ENCODE measurements at places on chromosomes 6 and 20. TPM values are rescaled to one million over a fixed set of nuclear protein-coding genes. Genes with fewer than 3 reads are reported as not detected.

DNA sequence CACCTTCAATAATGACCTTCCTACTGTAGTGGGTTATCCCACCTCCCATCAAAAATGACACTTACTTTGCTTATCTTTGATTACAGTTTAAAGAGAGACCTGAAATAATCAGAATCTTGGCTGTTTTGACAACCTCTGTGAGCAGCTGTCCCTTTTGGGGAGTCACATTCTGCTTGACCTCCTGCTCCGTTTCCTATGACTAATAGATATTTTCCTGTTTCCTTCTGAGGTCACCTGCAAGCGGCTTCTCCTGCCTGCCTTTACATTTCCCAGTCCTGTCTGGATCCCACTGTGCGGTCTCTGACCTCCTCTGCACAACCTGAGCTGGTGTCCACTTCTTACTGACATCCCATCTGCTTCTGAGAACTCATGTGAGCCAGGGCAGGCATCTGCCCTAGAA is 54.2 kb downstream of the TRAM2 start:
- DNase-seq, result no peak

DNA sequence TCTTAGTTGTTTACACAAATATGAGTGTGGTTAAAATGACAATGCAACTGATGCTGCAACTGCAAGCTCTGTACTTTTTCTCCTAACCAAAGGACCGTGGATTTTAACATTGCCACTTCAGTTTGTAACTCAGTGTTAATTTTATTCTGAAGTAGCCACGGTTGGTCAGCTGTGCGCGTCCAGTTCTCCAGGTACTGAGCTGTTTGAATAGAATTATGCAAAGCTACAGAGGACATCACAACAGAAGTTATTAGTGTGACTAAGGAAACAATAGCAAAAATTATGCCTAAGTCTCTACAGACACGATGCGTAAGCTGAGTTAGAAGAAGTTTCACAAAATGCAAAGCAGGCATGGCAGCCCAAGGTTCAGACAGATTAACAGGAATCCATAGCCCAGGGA is 4.4 kb upstream of the ABHD12 start:
- no peak for DNase-seq

Gene MEI4
- 0.25 TPM for total RNA-seq

Gene SRSF6
- 47.0 TPM for total RNA-seq

DNA sequence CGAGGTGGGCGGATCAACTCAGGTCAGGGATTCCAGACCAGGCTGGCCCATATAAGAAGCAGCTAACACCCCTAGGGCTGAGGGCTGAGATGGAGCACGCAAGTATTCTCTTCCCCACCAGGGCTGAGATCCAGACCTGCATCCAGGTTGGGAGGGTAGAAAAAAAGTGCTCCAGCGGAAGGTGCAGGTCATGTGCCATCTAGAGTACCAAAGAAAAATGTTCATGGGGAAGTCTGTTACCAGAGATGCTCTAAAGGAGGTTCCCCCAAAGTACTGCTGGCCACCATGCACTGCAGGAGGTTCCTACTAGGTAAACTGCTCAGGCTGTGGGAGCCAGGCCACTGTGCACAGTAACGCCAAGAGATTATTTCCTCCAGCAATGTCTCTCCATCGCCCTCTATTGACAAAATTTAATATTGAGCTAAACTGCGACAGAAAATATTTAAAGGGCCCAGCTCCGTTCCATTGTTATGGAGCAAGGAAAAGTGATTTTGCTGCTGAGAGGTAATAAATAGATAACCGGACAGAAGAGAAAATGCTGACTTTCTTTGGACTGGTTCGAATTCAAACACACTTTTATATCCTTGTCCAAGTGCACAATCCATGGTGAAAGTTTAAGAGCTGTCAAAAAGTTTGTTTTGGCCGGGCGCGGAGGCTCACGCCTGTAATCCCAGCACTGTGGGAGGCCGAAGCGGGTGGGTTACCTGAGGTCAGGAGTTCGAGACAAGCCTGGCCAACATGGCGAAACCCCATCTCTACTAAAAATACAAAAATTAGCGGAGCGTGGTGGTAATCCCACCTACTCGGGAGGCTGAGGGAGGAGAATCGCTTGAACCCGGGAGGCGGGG is 159.9 kb downstream of the OR2B2 start:
- peak; percentile 30 for DNase-seq

DNA sequence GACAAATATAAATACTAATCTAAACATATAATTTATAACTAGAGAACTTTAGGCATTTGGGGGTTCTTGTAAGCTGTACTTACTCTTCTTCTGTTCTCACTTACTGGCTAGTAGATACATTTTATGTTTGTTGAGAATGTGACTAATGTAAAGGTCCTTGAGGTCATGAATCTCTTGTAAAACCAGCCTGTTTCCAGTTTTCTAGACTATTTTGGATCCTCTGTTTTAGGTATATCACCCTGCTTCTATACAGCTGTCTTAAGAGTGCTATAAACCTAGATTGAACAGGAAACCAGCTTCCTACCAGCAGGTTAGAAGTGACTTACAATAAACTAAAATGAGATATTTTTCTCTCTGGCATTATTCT is 134.2 kb downstream of the PLCB4 start:
- DNase-seq, result no peak

All from heart left ventricle (tissue), 16 donors.